ENCODE measurements at places on chromosomes 7 and 10. TPM values are rescaled to one million over a fixed set of nuclear protein-coding genes. Genes with fewer than 3 reads are reported as not detected.

TRIM50 gene
- not detected for total RNA-seq

SLC39A12 gene
- not detected for total RNA-seq

TMEM26 gene
- 8.8 TPM for total RNA-seq

LYZL1 gene
- not detected for total RNA-seq

All from hair follicle dermal papilla cell (primary cell).